ENCODE measurements at places on chromosomes 2 and 18. TPM values are rescaled to one million over a fixed set of nuclear protein-coding genes. Genes with fewer than 3 reads are reported as not detected.

The CFAP65 gene
- 0.28 TPM for polyA plus RNA-seq

The KCNIP3 gene
- 17.7 TPM for polyA plus RNA-seq

The ATOH8 gene
- 10.3 TPM for polyA plus RNA-seq

GRCh38 chr2:130743278-130743677, 12.1 kb upstream of the AMER3 start:
- DNase-seq = no peak

DNA sequence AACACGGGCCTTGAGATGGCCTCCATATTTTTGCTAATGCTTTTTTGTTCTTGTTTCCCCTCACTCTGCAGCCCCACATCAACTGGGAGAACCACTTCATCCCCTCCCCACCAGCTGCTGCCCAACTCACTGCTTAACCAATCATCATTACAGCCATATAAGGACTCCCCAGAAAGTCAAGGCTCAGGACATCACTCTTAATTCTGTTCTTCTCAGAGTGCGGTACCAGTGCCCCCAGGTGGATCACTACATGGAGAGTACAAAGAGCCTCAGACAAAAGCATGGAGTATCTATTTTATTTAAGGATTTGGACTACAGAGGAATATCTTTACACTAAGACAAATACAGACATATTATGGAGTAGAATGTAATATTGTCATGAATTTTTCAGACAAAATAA, 340.6 kb downstream of the PAX3 start:
- no peak for DNase-seq

DNA sequence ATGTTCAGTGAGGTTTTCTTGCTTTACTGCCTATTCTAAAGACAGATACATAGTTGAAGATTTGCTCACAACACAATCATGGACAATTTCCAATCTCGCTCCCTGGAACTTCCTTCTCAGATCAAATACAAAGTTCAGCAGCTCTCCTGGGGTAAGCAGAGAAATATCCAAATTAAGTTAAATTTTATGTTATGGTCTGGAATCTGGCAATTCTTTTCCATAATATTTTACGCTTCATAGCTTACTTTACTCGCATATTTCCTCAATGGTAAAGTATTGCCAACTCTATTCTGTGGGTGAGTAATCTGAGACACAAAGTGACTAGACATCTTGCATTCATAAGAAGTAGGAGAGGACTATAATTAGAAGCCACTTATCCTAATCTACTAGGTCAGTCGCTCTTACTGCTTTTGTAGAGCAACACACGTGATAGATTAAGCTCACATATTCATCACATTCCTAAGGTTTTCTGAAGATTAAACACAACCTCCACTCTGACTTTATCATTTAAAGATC, 529.4 kb downstream of the CCDC85A start:
- no peak for DNase-seq
